ENCODE measurements at places on chromosomes 7 and 10.

- DNase-seq = no peak
Measured at GRCh38 chr10:15684768-15685167, 35.0 kb downstream of the ITGA8 start.

- no peak for DNase-seq
Measured at GRCh38 chr10:58210160-58210559, 57.5 kb downstream of the IPMK start.

- DNase-seq = no peak
Measured at GRCh38 chr7:128349466-128349825, 5.7 kb upstream of the RBM28 start.

GRCh38 chr7:46756996-46757395 is 824.9 kb downstream of the TNS3 start:
- no peak for DNase-seq
